ENCODE measurements at places on chromosomes 6 and 20. TPM values are rescaled to one million over a fixed set of nuclear protein-coding genes. Genes with fewer than 3 reads are reported as not detected.

C20orf204 gene
- total RNA-seq: 0.21 TPM

MROH8 gene
- total RNA-seq: 0.13 TPM

BMP2 gene
- 17.2 TPM for total RNA-seq

PAK5 gene
- 0.17 TPM for total RNA-seq

OR2B6 gene
- total RNA-seq: not detected

SIRPA gene
- 50.2 TPM for total RNA-seq

- no peak for DNase-seq
These were observed 396.7 kb downstream of the CDC5L start for GRCh38 chr6:44784195-44784594.

- no peak for DNase-seq
These were observed 19.7 kb downstream of the RBL1 start for GRCh38 chr20:37075932-37076685.

GRCh38 chr6:112016320-112016719 is 37.6 kb upstream of the CCN6 start:
- DNase-seq: no peak

- no peak for DNase-seq
These were observed 20.2 kb downstream of the SHLD1 start for GRCh38 chr20:5770231-5770986.

DNA sequence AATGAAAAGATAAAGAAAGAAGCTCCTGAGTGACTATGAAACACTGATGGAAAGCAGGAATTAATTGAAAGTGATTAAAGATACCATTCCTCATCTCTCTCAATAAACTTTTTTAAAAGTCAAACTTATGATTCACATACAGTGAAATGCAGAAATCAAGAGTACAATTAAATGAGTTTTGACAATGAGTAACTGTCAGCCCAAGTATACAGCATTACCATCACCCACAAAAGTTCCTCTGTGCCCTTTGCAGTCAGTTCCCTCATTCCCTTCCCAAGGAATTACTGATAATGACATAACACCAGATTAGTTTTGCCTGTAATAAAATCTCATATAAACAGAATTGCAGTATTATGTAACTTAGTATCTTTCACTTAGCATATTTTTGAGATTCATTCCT is 44.5 kb downstream of the ATG5 start:
- DNase-seq: no peak

- no peak for DNase-seq
These were observed 408.6 kb downstream of the PREX1 start for GRCh38 chr20:48419173-48419572.

- no peak for DNase-seq
These were observed 83.4 kb upstream of the XRN2 start for GRCh38 chr20:21219686-21220085.

GRCh38 chr20:34876406-34877282 is at the start of gene ACSS2:
Gene ACSS2 (plus strand): TSS chr20:34876612. CDS start chr20:34876646, 34 bp downstream.
- DNase-seq: no peak

- DNase-seq: no peak
These were observed 22.9 kb downstream of the IRF4 start for GRCh38 chr6:414447-414846.

DNA sequence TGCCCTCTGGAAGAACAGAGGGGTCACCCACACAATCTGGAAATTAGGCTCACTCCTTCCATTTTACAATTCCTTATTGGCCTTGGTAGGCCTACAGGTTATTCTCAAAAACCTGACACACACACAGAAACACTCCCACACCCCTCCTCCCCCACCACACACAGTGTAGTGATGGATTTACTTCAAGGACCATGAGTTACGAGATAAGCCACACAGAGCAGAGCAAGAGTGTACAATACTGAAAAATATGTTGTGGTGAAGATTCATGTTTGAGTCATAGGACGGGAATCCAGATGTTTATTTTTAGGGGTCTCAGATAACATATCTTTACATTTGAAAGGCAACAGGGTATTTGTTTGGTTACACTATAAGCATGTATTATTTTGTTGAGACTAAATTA is 291.9 kb downstream of the PLCB1 start:
- DNase-seq: no peak

Measured in kidney epithelial cell (primary cell).